ENCODE measurements at places on chromosomes 16 and 17.
A peak's percentile ranks its signal among the peaks of the same experiment; 100 is the strongest.

GRCh38 chr17:82978765-82979349 lies 100.6 kb upstream of the METRNL start:
- no peak for DNase-seq

DNA sequence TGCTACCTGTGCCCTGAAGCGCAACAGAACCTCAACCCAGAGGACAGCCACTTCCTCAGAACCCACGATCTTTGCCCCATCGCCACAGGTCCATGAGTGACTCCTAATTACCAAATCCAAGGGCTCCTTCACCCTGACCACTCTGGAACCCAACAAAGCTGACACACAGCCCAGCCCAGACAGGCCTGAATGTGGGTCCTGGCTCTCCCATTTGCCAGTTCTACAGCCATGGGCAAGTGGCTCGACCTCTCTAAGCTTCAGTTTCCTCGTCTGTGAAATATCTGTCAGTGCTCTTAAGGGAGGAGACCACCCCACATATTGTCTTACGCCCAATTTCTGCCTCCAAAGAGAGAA lies 18.0 kb upstream of the ENDOV start:
- DNase-seq = no peak

DNA sequence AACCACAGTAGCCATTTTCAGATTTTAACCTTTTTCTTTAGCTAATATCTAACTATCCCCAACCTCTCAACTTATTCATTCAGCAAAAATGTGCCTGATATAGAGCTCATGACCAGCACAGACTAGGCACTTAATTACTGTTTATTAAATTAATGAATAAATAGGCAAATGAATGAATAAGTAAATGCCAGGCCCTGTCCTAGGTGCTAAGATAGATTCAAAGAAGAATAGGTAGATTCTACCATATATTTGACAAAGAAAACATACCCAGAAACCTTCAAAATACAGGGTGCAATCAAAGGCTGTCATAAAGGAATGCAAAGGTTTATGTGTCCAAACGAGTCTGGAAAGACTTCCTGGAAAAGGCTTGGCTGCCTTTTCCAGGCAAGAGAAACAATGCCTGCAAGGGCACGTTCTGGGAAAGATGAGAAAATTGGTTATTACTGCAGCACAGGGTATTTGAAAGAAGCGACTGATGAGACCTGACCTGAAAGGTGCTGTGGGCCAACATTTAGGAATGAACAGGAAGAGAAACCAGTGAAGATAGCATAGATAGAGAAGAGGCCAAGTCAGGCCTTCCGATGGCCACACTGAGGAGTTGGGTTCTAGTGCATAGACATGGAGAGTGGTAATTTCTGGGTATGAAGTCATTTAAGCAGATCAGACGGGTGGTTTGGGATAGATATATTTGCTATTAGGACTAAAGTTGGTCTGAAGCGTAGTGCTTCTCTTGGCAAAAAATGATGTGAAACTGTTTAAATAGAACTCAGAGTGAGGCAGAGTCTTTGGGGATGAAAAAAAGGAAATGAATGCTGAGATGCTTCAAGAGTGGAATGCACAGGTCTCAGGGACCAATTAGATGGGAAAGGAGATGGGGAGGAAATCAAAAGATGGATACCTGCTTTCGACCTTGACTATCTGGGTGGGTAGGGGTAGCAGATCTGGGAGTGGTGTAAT lies 11.4 kb upstream of the CCL2 start:
- DNase-seq = no peak

DNA sequence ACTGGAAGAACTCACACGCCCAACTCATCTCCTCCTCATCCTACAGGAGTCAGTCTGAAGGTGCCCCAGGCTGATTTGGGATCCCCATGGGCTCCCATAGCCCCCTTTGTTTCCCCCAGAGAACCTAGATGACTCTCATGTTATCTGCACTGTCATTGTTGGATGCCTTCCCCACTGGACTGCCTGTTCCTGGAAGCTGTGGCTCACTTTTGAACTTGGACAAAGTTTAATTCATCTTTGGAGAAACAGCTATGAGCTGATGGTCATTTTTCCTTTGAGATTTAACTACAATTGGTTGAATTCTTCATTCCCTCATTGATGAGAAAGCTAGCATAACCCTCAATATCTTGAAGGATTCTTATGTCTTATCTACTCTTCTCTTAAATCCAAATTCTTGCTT lies 186.6 kb downstream of the SALL1 start:
- DNase-seq = no peak

DNA sequence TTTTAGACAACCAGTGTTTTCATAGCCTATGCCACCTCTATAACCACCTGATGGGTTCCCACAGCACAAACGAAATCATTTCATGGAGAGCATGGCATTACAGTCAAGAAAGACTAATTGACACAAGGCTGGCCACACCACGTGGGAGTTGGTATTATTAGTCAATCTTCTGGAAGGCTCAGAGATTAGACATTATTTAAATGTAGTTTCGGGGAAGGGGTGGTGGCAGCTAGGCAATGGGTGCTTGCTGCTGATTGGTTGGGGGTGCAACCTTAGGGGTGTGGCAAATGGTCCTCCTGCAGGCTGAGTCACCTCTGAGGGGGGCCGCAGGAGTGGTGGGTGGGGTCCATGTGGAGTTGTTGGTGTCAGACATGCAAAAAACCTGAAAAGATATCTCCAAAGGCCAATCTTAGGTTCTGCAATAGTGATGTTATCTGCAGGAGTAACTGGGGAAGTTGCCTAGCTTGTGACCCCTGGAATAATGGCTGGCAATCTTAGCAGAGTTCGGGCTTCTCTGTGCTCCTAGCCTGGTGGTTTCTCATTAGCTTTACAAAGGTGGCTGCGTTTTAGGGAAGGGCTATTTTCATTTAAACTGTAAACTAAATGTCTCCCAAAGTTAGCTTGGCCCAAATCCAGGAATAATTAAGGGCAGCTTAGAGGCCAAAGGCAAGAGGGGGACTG lies 4.6 kb downstream of the TEN1 start:
- no peak for DNase-seq

DNA sequence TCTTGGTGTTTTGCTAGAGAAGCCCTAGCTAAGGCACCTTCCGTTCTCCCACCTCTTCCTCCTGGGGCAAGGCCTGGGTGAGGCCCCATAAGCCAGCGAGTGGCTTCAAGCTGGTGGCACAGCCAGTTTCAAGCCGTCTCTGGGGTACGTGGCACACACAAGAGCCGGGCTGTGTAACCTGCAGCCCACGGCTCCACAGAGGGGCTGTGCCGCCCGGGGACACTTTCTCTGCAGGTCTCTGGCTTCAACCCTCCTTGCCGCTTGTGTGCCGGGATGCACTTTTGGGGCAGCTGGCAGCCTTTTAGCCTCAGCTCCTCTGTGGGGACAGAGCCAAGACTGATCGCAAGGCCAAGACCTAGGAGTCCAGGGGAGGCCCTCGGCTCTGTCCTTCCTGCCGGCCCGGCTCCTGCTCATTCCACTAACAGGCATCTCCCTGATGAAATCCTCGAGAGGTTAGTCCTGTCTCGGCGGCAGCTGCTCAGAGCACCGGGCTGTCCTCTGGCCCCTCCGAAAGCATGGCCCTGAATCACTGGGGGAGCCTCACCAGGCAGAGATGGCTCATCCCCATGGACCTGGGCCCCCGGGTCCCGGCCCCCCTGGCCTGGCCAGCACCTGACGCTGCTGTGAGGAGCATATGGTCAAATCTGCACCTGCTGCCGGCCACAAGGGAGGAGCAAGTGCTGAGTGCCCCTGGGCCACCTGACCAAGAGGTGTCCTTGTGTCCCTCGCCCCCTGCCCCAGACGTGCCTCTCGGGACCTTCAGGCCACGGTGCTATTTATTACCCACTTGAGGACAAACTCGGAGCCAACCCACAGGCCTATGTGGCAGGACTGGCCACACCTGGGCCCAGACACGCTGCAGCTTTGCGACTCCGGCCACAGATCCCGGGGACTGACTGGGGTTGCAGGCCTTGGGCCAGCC lies 98.5 kb downstream of the METRNL start:
- DNase-seq = no peak

DNA sequence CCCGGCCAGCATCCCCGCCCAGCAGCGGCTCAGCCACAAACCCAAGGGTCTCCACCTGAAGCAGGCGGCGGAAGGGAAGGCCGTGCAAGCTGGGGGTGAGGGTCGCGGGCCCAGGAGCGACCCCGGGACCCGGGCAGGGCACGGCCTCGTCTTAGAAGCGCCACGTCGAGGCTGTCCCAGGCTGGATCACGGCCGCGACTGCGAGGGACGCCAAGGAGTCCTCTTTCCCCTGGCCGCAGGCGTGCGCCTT lies 538 bp upstream of the CCNF start:
- no peak for DNase-seq

DNA sequence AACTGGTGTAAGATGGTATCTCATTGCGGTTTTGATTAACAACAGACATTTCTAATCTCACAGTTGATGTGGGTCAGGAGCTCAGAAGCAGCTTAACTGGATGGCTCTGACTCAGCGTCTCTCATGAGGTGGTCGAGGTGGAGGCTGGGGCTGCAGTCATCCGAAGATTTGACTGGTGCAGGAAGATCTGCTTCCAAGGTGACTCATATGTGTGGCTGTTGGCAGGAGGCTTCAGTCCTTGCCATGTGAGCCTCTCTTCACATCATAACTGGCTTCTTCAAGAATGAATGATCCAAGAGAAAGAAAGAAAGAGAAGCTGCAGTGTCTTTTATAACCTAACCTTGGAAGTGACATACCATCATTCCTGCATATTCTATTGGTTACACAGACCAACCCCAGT lies 376.1 kb downstream of the SEC14L1 start:
- DNase-seq = no peak

DNA sequence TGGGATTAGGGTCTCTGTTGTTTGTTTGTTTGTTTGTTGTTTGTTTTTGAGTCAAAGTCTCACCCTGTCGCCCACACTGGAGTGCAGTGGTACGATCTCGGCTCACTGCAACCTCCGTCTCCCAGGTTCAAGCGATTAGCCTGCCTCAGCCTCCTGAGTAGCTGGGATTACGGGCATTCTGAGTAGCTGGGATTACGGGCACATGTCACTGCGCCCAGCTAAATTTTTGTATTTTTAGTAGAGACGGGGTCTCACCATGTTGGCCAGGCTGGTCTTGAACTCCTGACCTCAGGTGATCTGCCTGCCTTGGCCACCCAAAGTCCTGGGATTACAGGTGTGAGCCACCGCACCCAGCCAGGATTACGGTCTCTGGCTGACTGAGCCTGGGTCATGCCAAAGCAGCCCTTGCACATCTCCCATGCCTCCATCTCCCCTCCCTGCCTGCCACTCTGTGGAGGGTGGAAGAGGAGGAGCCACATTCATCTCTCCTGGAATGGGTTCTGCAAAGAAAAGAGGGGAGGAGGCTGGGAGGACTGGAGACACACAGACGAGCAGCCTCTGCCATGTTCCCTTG lies 59.2 kb downstream of the BEAN1 start:
- DNase-seq = no peak

GRCh38 chr16:66519482-66520373 lies 30.2 kb downstream of the TK2 start:
- DNase-seq = no peak

GRCh38 chr17:78940708-78941107 lies 15.5 kb upstream of the TIMP2 start:
- DNase-seq = peak; percentile 97

- DNase-seq = no peak
Measured at GRCh38 chr16:23206986-23207385, 24.4 kb downstream of the SCNN1G start.

DNA sequence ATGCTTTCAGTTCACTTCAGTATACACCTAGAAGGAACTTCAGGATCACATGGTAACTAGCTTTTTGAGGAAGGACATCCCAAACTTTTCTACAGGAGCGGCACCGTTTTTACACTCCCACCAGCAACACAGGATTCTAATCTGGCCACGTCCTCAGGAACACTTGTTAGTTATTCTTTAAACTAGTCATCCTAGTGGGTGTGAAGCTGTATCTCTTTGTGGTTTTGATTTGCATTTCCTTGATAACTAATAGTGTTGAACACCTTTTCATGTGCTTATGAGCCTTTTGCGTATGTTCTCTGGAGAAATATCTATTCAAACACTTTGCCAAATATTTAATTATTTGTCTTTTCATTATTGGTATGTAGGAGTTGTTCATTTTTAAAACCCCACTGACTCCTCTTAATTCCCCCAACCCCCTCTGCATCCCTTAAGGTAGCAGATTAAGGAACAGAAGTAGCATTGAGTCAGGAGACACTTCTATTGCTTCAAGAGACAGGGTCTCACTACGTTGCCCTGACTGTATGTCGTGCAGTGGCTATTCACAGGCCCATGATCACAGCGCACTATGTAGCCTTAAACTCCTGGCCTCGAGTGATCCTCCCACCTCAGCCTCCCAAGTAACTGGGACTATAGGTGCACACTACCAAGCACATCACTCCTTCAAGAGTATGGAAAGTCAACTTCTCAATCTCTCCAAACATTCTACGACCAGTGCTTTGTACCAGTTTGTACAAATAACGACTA lies 25.4 kb downstream of the YWHAE start:
- no peak for DNase-seq

DNA sequence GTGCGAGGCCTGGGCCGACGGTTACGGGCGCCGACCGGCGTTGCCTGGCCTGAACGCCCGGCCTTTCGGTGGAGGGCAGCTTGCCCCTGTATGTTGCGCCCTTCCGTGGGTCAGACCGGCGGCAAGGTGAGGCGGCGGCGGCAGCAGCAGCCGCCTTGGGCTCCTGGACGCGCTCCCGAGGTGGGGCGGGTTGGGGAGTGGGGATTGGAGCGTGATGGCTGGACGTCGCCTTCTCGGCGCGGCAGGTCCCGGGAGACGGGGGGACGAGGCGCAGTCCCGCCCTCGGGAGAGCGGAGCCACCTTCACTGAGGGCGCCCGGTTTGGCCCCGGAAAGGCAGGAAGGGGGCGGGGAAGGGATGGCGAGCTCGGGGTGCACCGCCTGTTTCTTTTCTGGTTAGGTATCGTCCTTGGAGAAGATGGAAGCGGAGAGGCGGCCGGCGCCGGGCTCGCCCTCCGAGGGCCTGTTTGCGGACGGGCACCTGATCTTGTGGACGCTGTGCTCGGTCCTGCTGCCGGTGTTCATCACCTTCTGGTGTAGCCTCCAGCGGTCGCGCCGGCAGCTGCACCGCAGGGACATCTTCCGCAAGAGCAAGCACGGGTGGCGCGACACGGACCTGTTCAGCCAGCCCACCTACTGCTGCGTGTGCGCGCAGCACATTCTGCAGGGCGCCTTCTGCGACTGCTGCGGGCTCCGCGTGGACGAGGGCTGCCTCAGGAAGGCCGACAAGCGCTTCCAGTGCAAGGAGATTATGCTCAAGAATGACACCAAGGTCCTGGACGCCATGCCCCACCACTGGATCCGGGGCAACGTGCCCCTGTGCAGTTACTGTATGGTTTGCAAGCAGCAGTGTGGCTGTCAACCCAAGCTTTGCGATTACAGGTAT lies 671 bp downstream of the DGKE start:
- no peak for DNase-seq
